ENCODE measurements at places on chromosomes 1 and 21.
A peak's percentile ranks its signal among the peaks of the same experiment; 100 is the strongest.

DNA sequence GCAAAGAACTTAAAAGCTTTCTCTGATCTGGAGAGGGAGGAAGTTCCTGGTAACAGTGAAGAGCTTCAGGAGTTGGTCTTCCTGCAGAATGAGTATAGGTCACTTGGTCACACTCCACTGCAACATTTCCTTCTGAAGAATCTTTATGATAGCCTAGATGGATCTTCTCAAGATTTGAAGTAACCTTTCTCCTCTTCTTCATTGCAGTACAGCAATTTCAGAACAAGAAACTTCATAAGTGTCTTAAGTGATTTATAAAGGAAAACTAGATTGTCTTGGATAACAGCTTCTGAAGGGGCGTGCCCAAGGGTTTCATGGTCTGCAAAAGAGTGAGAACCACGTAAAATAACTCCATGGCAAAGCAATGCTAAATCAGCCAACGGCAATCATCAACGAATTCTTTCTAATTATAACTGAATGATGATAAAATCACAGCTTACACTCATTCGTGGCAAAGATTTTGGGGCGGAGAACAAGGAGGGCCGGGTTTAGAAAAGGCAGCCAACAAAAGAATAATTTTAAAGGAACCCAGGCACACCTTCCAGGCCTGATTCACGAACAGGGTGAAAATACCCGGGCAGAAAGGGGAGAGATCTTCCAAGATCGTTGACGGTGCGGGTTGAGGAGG is 53.9 kb upstream of the ASPM start:
- DNase-seq, result no peak

- DNase-seq, result peak; percentile 34
Measured at GRCh38 chr21:32065654-32066053, 192.8 kb downstream of the HUNK start.

DNA sequence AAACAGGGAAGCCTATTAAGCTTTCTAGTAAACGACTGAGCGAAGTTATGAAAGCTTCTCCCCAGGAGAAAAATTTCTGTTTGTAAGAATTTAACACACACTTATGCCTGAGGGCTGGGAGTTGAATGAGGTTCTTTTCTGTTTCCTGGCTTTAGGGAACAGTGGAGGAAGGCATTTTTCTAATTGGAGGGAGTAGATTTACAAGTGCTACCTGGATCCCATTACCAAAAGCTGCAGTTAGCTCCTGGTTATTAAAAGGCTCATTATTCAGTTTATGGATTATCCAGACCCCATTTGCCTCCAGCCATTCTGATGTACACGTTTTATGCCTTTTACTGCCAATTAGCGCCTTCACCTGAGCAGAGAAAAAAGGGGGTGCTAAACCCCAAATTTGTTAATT is 7.5 kb downstream of the ST6GALNAC3 start:
- no peak for DNase-seq

- no peak for DNase-seq
Measured at GRCh38 chr1:43432907-43433306, 20.8 kb downstream of the HYI start.

GRCh38 chr21:42146273-42146805 is 72.6 kb upstream of the ABCG1 start:
- DNase-seq, result no peak
